ENCODE measurements at places on chromosomes 3 and 15. TPM values are rescaled to one million over a fixed set of nuclear protein-coding genes. Genes with fewer than 3 reads are reported as not detected.

Gene SLC22A13
- total RNA-seq: not detected

Gene TMEM212
- total RNA-seq: not detected

Gene OR5K2
- not detected for total RNA-seq

Gene GOLGA6A
- total RNA-seq: not detected

Gene CHRD
- 0.31 TPM for total RNA-seq

Gene VGLL3
- under 0.01 TPM for total RNA-seq

Gene PDE12
- total RNA-seq: 43.4 TPM

Gene PFKFB4
- 11.3 TPM for total RNA-seq

Gene USP3
- 408 TPM for total RNA-seq

Gene PFN2
- 9.4 TPM for total RNA-seq

Gene OSTN
- under 0.01 TPM for total RNA-seq

Gene IQCF5
- total RNA-seq: not detected

Measured in mononuclear cell (primary cell).